ENCODE measurements at places on chromosomes 11 and 22.

DNA sequence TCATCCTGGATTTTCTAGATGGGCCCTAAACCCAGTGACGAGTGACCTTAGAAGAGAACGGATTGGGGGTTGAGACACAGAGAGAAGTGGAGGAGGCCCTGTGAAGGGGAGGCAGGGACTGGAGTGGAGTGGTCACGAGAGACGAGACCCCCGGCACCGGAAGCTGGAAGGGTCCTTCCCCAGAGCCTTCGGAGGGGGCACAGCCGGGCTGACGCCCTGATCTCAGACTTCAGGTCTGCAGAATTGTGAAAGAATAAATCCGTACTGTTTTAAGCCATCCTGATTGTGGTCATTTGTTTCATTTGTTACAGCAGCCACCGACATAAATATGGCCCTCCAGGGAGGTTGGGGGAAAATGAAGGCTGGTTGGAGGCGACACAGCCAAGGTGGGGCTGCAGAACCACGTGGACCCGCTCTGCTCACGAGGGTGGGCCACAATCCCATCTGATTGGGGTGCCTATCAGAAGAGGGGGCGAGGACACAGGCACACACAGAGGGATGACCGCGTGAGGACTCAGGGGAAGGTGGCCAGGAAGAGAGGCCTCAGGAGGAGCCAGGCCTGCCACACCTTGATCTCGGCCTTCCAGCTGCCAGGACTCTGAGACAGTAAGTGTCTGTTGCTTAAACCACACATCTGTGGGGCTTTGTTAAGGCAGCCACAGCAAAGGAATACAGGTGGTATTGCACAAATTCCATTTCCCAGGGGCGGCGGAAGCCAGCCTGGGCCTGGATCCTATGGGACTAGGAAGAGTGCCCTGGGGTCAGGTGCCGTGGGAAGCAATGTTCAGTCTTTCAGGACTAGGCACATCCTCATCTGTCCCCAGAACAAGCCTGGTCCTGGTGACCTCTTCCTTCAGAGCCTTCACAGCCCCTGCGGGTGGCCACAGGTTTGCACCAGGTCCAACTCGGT lies 73.3 kb upstream of the SHANK2 start:
- no peak for DNase-seq

- DNase-seq: no peak
These were observed 12.9 kb downstream of the TMEM132A start for GRCh38 chr11:60937144-60937527.

DNA sequence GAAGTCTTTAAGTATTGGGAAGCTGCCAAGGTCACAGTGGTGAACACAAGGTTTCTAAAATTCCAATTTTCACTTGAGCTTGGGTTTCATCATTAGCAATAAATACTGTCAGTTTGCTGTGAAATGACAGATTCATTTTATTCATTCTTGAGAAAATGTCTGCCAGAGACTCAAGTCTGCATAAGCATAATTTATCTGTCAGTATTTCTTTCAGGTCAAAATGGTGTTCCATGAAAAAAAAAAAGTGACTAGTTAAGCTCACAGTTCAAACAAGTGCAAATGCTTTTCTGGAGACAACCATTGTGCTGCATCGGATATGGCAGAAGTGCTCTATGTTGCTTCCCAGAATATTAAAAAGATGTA lies 8.1 kb upstream of the GDPD5 start:
- no peak for DNase-seq

- DNase-seq: no peak
These were observed 996.7 kb upstream of the CHORDC1 start for GRCh38 chr11:91219535-91219934.

DNA sequence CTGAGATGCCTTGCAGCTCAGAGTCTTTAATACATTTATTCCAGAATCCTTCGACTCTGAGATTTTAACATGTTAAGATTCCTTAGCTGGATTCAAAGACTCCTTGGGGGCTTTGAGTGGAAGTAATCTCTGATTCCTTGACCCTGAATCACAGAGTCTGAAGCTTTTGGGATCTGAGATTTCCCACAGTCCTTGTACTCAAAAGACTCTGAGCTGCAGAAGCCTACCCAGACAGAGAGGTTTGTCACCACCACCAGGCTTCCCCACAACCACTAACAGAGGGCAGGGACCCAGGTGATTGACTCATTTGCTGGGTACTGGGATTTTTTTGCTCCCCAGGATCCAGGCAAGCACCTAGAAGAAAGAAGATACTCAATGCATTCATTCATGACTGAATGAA lies 1.4 kb upstream of the SERPINH1 start:
- no peak for DNase-seq

DNA sequence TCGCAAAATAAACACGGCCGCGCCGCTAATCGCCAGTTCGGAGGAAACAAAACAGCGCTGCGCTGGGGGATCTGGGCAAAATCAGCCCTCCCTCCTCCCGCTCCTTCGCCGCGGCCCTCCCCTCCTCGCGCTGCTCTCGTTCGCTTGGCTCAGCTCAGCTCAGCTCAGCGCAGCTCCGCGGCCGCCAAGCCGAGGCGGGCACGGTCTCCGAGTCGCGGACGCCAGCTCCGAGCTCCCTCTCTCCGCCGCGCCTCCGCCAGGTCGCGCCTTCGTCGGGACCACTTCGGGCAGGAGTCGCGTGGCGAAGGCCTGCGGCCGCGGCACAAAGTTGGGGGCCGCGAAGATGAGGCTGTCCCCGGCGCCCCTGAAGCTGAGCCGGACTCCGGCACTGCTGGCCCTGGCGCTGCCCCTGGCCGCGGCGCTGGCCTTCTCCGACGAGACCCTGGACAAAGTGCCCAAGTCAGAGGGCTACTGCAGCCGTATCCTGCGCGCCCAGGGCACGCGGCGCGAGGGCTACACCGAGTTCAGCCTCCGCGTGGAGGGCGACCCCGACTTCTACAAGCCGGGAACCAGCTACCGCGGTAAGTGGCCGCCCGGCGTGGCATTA lies at the start of gene SPON1:
Gene SPON1, plus strand, starts transcription at position 162 of the 607 bp plus-strand sequence. Its CDS starts 182 bp downstream, at position 344.
- no peak for DNase-seq

DNA sequence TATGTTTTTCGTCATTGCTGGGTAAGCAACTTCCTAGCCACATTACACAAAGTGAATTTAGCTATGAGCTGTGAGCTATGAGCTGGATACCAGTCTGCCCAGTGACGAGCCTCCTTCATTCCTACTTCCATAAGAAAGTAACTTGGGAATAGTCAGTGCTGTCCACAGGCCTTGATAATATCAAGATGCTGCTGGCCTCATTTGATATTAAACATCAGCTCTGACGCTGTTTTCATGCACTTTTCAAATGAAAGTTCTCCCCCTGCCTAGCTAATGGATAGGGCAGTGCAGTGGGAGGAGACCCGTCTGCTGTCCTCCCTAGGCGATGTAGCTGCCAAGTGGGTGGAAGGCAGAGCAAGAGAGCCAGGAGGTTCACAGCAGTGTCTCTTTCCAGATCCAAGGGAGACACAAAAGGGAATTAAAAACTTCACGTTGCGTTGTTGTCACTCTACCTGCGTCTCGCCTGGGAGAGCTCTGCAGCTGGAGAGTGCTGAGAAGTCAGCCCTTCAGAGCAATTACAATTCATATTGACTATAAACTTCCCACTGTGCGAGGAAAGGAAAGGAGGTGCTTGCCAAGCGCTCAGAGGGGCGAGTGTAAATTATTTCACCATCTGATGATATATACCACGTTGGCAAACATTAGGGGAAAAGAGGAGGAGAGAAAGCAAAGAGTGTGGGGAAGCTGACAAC lies 861.4 kb downstream of the NTM start:
- no peak for DNase-seq

DNA sequence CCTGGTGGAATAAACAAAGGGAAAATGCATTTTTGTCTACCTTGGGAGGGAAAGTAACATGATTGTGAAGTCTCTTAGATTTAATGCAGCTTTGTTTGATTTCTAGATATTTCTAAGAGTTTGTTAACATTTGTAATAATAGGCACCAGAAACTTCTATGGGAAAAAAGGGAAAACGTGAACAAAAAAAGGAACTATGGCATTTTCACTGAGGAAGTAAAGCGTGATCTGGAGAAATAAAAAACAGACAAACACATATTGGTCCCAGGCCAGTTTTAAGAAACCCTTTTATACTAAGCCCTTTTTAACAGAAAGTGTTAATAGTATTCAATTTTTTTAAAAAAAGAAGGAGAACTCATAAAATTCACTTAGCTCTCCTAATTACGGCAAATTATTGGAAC lies 6.9 kb upstream of the MS4A7 start:
- DNase-seq: no peak

GRCh38 chr11:11814614-11815452 lies 26.9 kb upstream of the USP47 start:
- DNase-seq: no peak

DNA sequence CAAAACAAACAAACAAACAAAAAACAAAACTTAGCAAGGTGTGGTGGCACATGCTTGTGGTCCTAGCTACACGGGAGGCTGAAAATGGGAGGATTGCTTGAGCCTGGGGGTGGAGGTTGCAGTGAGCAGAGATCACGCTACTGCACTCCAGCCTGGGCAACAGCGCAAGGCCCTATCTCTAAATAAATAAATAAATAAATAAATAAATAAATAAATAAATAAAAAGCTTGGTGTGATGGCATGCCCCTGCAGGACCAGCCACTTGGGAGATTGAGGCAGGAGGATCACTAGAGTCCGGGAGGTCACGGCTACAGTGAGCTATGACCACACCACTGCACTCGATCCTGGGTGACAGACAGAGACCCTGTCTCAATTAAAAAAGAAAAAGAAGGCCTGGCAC lies 9.0 kb upstream of the STARD10 start:
- DNase-seq: no peak

- no peak for DNase-seq
These were observed 61.1 kb downstream of the CHRDL2 start for GRCh38 chr11:74670171-74670570.

GRCh38 chr22:27719535-27720227 lies 81.9 kb downstream of the MN1 start:
- no peak for DNase-seq

DNA sequence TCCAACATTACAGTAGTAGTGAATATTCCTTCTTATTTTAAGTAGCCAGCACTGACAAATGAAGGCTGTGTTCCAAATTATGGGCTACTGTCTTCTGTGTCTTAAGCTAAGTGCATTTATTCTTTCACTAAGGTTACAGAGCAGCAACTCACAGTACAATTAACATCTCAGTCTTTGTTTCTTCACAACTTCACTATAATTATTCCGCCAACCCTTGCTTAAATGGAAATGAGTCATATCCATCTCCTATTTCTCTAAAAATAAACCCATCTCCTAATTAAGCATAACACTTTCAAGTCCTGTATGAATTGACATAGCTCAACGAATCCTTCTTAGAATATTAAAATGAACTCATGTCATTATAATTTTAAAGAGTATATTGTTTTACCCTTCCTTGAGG lies 6.7 kb downstream of the ETS1 start:
- no peak for DNase-seq

- no peak for DNase-seq
These were observed 21.4 kb upstream of the PACSIN2 start for GRCh38 chr22:43036282-43036829.

- no peak for DNase-seq
These were observed 22.2 kb downstream of the TSKU start for GRCh38 chr11:76805206-76805913.

- DNase-seq: no peak
These were observed 1.0 kb upstream of the HTATIP2 start for GRCh38 chr11:20362481-20362880.

DNA sequence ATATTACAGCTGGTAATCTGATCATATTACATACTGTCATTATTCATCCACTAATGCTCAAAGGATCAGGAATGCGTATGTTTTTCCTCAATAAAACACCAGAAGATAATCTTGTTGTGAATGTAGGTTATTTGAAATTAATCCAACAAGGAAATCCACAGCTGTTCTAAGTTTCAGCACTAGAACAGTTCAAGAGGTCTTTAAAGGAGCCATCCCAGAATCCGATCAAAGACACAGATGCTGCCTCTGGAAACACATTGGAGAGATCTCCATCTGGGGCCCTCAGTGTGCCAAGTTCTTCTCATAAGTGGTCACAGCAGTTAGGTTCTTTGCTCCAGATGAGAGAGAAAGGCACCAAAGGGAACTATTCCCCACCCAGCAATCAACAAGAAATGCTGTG lies 1955.1 kb upstream of the RAG2 start:
- DNase-seq: no peak

Measured in activated naive CD8-positive, alpha-beta T cell treated with anti-CD3 and anti-CD28 coated beads, Interleukin-2, amount 50 U/mL, for 16 hours (primary cell).